DMS79 (cell line): ENCODE measurements at places on chromosomes 11 and 22.
A peak's percentile ranks its signal among the peaks of the same experiment; 100 is the strongest.

DNA sequence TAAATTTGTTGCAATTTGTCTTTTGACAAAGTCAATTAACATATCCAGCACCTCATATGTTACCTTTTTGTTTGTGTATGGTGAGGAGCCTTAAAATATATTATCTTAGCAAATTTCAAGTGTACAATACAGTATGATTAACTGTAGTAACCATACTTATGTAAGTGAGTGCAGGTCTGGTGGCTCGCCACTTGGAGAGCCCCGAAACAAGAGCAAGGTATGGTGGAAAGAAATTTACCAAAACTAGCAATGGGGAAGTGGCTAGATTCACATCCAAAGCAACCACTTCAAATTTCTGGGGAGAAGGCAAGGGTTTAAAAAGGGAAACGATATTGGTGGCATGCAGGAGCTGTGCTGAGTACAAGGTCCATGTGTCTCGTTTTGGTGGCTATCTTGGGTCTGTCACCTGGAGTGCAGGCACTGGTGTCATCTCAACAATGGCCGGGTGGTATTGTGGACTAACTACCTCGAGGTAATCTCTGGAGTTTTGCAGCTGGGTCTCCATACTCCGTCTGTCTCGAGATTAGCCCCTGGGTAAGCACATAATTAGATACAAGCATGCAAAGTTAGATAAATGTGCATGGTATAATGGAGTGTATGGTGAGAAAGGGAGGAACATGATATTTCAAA lies 8.2 kb upstream of the FNBP4 start:
- no peak for DNase-seq

GRCh38 chr11:58070585-58070984 lies 39.8 kb downstream of the OR6Q1 start:
- no peak for DNase-seq

GRCh38 chr11:119335091-119335654 lies 846 bp downstream of the RNF26 start:
- DNase-seq: no peak

DNA sequence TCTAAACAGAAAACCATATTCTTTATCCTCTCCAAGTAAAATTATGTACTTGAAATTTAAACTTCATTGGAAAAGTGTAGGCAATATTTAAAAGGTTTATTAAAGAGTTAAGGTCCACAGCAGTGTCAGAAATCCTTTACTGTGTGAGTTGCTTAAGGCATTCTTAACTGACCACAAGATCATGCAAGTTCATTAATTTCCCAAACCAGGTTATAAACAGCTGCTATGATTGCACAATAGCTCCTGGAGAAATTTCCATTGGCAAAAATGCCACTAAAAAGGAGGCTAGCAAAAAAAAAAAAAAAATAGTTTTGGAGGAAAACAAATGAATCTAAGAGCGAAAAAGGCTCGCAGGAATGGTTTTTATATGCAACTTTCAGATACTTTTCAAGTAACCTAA lies 106.2 kb downstream of the ETS1 start:
- DNase-seq: no peak

GRCh38 chr22:46829117-46829891 lies 66.9 kb downstream of the TBC1D22A start:
- DNase-seq: no peak

DNA sequence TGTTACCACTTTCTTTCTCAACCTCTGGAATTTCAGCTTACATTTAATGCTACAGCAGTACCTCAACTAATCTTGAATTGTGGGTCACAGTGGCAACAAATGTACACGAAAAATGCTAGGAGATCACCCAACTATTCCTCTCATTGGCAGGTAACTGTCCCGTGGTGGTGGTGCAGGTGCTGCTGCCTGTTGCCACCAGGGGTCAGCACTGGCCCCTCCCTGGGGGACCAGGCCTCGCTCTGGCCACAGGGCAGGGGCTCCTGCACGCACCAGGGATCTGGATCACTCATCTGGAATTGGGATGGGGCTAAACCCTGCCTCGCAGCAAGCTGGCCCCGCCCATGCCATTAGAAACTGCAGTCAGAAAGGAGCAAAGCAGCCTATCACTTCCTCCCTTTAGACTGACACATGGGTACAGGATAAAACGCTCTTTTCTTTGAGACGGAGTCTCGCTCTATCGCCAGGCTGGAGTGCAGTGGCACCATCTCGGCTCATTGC lies 6.9 kb upstream of the POLDIP3 start:
- DNase-seq: no peak

DNA sequence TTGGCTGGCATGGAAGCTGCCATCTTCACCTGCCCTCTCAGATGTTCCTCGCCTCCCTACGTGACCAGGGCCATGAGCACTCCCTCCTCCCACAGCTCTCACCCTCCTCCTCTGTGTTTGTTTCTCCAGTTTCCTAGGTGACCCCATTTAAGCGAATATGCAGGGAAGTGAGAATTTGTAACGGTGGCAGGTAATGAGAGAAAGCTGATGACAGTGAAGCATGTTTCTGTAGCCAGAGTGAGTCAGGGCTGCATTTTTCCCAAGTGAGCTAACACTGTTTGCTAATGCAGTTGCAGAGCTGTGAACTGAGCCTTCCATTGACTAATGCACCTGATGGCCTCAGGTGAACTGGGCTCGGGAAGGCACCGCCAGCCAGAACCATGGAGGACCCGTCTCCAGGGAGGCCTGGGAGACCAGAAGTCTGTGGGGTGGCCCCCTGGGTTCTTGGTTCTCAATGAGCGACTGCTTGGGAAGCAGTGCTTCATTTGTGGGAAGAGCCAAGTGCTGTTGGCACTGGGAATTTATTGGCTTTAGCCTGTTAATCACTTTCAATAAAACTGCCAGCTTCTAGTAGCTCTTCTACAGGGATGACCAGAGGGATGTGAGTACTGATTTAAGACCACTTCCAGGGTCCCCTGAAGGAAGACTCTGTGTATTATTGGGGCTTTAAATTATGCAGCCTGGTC lies 64.5 kb downstream of the BARX2 start:
- peak; percentile 80 for DNase-seq

- peak; percentile 94 for DNase-seq
Observed at GRCh38 chr11:70834984-70835560, 417.3 kb downstream of the SHANK2 start.

- DNase-seq: no peak
Observed at GRCh38 chr22:33220476-33221080, 162.4 kb upstream of the SYN3 start.

DNA sequence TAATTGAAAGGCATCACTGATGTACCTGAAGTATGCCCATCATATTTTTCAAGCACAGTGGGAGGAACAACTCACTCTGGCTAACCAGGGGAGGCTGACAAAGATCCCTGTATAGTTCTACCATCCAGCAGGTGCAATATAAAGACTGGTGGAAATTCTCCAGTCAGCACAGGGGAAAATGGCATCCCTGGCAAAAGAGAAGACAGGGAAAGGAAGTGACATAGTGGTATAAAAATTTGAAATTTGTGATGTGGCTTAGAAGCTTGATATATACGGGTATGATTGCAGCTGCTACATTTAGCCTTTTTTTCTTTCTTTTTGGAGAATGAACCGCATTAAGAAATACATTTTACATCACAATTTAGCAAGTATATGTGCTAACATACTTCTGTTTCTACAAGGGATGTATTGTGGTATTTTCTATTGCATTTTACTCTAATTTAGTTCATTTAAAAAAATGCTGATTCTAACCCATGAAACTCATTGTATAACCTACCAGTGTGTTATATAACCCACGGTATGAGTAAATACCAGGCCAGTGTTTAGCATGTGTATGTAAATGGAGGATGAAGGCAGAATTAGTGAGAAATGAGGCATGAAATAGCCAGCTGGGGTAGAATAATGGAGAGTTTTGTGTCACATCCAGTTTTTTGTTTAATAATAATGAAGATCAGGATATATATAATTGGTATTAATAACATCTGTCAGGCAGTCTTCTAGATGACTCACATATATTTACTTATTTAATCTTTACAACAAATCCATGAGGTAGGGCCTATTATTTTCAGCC lies 186.1 kb downstream of the ARHGAP42 start:
- DNase-seq: no peak

DNA sequence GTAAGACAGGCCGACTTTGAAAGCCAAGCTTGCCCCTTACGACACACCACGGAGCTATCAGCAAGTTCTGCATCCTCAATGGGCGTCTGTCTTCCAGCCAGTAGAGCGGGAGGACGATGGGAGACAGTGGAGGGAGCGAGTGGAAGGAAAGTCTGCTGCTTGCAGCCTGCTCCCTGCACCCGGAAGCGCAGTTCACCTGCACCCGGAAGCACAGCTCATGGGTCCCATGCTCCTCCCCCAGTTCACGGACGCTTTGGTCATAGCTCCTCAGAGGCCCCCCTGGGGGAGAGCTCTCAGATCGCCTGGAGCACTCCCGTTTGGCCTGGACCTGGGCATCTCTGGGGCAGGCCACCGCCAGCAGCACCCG lies 51.3 kb downstream of the FBLN1 start:
- DNase-seq: no peak

- no peak for DNase-seq
Observed at GRCh38 chr22:17903564-17904295, 120.6 kb downstream of the MICAL3 start.

DNA sequence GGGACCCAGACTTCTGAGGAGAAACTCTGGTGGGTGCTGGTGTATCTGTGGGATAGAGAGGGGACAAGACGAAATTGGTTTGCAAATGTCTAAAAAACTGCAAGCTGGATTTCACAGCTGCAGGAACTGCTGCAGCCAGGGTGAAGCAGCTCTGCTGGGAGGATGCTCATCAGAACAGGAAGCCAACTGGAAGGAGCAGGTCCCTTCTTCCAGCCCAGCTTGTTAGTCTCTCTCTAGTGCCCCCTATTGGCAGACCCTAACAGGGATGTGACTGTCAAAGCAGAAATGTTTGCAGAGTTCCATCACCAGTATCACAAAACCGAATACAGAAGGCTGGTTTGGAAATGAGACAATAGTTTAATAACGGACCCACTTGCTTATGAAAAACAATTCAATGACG lies 74.8 kb upstream of the SLC22A12 start:
- DNase-seq: no peak

DNA sequence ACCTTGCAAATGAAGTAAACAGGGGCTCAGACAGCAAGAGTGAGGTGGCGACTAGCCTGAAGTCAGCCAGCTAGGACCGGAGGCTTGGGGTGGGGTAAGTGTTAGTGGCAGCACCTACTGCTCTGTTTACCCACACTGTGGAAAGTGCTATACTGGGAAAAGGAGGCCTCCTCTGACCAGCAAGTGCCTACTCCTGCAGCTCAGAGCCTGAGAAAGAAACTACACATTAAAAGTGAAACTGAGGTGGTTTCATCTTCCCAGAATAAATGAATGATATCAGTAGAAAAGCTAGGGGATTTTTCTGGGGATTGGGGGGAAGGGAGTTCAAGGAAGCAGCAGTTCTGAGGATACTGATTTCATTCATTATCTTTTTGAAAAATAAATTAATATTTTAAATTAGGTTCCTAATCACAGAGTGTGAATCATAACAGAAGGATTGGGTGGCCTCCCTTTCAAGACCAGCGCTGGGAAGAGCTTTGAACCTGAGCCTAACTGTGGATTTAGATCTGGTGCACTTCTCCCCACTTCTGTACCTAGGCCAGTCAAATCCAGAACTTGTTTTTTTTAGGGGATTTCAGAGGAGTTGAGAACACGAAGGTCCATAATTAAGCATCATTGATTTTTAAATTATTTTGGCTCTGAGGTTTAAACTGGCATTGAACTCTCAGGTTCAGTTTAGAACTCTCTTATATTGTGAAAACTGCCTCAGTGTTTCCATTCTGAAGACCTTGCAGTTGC lies 48.1 kb upstream of the GRAMD1B start:
- DNase-seq: no peak

- no peak for DNase-seq
Observed at GRCh38 chr11:80104191-80104590, 663.4 kb upstream of the TENM4 start.

GRCh38 chr11:116742104-116742503 lies 30.7 kb downstream of the BUD13 start:
- no peak for DNase-seq

- no peak for DNase-seq
Observed at GRCh38 chr22:23059284-23059948, 10.9 kb upstream of the GNAZ start.

GRCh38 chr11:92376146-92376599 lies 151.6 kb downstream of the FAT3 start:
- no peak for DNase-seq

DNA sequence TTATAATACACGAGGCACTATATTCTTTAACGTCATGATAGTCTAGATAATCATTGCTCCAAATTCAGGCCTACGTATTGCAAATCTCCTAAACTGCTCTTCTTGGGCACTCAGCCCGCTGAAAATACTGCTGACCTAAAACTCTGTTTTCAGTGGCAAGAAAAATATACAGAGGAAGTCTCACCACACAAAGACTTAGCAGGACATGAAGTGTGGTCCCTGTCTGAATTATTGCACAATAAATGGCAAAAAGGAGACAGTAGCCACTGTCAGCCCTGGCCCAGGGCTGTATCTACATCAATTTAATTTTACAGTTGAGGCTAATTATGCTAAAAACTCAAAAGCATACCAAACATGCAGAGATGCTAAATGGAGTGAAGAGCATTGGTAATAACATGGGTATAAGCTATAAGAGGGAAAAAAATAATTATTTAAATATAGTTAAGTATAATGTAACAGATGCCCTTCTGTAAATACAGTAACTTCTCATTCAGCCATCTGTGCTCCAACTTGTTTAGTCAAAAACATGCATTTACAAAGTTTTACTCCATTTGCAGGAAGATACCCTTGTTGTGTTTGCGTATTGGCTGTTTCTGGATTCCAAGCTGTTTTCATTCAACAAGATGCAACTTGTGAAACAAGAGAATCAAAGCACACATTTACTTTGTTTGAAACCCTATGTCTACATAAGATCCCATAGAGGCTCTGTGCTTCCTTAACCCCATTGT lies 800.0 kb upstream of the LUZP2 start:
- DNase-seq: no peak

DNA sequence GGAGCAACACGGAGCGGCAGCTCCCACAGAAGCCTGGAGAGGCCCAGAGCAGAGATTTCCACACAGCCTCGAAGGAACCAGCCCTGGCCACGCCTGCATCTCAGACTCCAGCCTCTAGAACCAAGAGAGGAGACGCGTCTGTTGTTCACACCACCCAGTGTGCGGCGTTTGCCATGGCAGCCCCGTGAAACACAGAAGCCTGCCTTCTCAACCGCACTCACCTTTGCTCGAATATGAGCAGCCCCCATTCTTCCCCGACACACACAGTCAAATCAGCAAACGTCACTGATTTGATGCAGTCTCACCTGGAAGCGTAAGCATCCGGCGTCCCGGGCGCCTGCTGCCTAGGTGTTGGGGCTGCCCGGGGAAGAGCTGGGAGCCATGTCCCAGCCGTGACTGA lies 14.2 kb upstream of the TALDO1 start:
- DNase-seq: no peak

DNA sequence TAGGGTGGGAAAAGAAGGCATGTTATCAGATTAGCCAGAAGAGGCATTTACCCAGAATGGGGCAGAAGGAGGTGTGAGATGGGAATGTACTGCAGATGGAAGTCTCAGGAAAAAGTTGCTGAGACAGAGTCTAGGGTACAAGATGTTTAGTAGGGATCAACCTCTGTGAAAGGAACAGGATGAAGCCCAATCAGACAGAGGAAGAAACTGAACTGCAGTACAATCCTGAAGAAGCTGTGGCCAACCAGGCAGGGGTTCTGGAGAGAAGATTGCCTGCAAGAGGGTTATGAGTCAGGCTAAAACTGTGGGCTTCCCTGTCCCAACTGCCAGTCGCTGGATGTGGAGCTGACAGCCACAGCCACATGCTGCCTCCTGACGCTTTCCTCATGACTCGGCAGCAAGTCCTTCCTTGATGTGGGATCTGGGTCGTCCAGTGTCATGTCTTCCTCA lies 64.0 kb downstream of the CWC15 start:
- no peak for DNase-seq
